ENCODE measurements at places on chromosomes 11 and 22.

- DNase-seq: no peak
These were observed 11.5 kb upstream of the IFT27 start for GRCh38 chr22:36787204-36787988.

DNA sequence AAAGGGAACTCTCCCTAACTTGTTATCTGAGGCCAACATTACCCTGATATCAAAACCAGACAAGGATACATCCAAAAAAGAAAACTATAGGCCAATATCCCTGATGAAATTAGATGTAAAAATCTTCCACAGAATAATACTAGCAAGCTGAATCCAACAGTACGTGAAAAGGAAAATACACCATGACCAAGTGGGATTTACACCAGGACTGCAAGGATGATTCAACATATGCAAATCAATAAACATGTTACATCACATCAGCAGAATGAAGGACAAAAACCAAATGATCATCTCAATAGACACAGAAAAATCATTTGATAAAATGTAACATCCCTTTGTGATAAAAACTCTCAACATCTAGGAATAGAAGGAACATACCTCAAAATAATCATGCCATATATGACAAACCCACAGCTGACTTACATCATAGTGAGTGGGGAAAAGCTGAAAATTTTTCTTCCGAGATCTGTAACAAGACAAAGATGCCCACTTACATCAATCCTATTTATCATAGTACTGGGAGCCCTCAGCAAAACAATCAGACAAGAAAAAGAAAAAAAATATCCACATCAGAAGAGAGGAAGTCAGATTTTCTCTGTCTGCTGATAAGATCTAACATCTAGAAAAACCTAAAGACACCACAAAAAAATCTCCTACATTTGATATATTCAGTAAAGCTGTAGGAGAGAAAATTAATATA lies 703.3 kb upstream of the ANO5 start:
- DNase-seq: no peak

DNA sequence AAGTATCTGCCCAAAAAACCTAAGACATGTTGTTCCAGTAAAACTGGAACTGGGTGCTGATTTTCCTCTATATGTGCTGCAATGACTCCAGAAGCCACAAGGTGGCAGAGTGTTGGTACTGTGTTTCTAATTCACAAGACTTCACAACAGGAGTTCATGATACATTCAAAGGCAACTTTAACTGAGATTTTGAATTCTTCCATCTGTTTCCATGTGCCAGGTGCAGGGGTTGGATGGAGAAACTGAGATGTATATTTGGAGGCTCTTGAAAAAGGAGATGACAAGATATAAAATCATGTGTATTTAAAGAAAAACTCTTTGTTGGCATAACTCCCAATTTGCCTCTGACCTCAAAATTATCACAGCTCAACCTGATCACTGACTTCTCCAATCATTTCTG lies 1098.6 kb upstream of the CCDC90B start:
- DNase-seq: peak; percentile 14

DNA sequence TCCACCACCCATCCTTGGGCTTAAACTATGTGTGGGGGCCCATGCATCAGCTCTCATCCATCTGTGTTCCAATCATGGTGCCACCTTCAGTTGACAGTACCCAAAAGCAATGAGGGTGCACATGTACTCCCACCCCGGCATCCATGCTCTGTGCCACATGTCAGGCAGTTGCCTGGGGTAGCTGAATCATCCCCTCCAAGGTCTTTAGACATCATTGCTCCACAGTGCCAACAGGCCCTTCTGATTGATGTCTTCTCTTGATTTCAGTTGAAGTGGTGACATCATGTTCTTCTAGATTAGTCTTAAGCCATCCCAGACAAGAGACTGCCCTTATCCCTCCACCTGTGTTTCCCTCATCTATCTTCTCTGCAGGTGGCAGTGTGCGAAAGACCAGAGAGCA lies 42.5 kb downstream of the TMPRSS5 start:
- DNase-seq: no peak

DNA sequence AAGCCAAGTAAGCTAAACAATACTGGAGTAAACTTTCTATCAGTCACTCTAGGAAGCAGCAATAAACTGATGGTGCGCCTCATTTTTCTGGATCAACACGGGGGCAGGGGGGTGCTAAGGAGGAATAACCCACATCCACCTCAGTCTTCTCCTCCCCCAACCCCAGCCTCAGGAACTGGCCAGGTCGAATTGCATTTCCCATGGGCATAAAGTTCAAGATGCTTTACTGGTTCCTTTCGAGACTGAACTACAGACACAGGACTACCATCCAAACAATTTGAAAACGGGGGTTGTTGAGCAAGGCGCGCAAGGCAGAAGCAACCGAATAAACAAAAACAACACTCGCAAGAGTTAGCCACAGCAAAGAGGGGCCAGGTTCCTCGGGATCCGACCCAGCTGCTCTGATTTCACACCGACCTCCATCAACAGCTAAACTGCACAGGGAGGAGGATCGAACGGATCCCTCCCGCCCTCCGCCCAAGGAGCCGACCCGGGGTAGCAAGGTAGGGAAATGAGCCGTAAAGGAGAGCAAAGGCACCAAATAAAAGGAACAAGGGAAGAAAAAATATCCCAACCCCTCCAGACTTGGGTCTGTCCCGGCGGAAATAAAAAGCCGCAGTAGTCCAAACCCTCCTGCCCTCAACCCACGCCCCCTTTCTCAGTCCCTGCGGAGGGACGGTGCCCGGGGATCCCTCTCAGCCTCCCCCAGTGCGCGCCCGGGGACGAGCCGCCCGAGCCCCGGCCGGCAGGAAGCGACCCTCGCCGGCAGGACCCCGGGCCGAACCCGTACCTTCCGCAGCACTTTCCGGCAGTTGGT lies 801 bp downstream of the SESN3 start:
- peak; percentile 16 for DNase-seq

- DNase-seq: no peak
These were observed 12.6 kb upstream of the EIF3M start for GRCh38 chr11:32571039-32571438.

DNA sequence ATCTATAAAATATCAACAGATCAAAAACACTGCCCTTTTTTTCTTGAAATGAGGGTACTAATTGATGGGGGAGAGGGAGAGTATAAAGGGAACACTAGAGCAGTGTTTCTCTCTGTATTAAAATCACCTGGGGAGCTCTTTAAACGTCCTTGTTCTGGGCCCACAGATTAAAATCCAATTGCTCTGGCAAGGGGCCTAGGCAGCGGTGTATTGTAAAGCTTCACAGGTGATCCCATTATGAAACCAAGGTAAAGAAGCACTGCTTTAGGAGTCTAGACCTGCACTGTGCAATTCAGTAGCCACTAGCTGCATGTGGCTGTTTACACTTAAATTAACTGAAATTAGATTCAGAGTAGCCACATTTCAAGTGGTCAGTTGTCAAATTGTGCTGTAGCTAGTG lies 3.0 kb downstream of the AQP11 start:
- DNase-seq: no peak

- no peak for DNase-seq
These were observed 723.0 kb downstream of the KCNA4 start for GRCh38 chr11:29293825-29294224.

DNA sequence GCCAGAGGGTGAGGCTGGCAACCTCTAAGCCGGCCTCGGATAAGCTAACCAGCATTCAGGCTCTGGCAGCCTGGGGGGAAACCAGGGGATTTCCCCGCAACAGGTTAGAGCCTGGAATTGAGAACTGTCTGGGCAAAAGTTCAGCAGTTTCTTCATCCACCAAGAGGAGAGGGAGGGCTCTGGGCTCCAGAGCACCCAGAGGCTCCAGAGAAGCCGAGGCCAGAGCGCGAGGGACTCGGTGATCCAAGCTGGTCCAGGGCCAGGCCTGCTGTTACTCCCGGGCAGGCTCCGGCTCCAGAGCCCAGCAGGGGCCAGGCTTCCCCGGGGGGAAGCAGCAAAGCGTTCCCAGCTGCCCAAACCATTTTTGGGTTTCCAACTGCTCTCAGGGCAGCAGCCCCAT lies 13.3 kb upstream of the SH3BP1 start:
- DNase-seq: no peak

DNA sequence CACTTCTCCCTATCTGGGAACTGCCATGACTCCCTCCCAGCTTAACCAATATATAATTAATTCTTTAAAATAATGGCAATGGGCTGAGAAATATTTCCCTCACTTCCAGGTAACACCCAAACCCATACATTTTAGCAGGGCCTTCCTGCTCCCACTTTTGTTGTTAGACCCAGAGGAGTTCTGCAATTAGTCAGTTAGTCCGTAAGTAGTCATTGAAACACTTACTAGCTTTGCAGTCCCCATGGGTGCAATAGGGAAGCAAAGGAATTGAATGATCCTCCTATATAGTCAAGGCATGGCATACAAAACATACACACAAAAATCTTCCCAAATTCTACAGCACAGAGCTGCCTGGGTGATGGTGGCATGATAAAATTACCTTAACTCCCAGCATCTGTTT lies 254.0 kb upstream of the TBCEL start:
- no peak for DNase-seq

DNA sequence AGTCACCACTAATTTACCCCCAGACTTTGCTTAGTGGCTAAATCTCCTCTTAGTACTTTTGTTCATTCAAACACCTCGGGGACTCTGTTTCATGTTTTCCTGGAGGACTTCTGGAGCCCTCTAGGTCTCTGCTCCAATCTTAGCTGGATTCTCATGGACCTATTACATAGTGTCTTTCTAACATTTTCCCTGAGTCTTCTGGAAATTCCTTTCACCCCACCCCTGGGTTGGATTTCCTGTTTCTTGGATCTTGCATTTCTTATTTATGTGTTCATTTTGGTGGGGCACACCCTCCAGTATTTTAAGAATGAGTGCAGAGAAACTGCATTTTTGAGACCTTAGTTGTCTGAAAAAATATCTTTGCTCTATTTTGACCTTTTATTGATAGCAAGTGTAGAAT lies 220.1 kb downstream of the BLID start:
- no peak for DNase-seq

DNA sequence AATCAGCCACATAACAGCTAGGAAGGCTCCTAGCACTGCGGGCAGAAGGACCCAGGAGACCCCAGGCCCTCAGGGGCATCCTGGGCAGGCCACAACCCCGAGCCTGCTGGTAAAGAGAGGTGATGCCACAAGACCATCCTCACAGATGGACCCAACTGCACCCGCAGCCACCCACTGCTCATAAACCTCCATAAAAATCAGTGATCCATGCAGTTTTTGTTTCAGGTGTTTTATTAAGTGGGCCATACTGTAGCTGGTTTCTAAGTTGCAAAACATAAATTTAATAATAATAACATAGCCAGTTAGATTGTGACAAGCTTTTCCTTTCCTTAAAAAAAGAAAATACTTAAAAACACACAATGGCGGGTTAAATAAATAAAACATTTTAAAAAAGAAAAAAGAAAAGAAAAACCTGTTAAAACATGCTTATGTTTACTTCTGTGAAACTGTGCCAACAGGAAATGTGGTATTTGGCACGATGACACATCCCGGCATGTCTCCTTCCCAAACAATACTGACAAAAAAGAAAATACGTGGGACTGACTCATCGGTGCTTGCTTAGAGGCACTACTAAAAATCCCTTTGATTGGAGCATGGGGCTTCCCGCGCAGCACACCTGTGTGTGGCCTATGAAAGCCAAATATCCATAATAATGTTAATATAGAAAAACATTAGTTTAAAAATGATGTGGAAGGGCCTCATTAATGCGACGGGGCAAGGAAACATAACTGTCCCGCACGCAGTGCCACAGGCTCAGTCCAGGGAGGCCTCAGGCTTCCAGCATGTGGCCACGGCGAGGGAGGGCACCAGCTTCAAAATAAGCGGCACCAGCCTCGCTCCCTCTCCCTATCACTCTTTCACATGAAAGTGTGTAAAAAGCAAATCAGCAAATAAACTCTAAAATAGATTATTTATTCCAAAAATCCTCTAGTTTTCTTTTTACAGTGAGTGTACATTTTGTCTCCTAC lies 47.5 kb upstream of the SCUBE2 start:
- peak; percentile 7 for DNase-seq

- no peak for DNase-seq
These were observed 8.0 kb downstream of the CSTPP1 start for GRCh38 chr11:46944356-46945075.

DNA sequence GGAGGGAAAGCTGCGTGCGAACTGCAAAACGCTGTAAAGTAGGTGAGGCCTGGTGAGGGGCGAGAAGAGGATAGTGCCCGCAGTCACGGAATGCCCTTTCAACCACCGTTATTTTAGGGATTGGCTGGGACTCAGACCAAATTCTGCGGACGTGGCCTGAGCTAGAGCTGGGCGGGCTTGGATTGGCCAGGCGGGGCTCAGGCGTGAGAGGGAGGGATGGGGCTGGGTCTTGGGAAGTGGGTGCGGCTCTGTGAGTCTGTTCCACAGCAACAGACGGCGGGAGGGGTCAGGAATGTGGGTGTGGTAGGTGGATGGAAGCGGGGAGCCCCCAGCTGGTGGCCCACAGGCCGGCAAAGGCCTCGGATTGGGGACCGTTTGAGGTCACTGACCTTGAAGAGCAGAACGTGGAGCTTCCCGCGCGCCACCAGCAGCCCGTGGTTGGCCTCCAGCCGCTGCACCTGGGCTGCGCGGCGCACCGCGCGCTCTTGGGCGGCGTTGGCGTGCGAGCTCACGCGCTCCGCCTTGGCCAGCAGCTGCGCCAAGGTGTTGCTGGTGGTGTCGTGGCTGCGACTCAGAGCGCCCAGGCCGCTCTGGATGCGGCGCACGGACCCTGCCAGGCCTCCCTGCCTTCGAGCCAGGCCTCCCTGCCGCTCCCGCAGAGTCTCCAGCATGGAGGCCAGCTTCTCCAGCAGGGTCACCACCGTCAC lies 444 bp downstream of the CAVIN3 start:
- DNase-seq: no peak

GRCh38 chr11:680970-681369 lies 14.1 kb downstream of the DEAF1 start:
- DNase-seq: no peak

DNA sequence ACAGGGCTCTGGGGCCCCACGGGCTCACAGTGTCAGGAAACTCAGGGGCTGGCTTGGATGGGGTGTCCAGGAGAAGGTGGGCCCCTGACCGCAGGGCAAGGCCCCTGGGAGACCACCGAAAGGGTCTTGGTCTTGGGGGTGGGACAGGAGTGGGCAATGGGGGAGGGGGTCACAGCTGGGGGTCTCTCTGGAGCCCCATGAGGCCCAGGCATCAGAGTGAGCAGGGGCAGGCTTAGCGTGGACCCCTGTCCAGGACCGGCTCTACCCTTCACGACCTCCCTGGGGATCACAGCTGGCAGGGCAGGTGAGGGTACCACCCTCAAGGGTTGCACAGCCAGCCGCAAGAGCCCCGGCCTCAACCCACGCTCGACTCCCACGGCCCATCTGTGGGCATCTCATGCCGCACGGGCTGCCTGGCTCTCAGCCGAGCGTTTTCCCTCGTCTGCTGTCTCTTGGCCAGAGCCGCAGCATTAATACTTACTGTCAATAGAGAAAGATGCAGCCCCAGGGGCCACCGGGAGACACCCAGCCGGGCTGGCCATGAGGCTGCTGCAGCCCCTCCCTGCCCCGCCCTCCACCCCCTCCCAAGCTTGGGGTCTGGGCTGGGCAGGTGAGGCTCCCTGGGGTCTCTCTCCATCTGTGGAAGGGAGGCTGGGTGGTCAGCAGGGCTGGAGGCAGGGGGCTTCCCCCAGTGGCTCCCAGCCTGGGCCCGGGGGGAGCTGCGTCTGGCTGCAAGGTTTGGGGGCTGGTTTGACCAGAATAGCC lies 662 bp downstream of the MUC5B start:
- DNase-seq: no peak

- no peak for DNase-seq
These were observed 363.0 kb upstream of the CNTN5 start for GRCh38 chr11:98657711-98658110.

GRCh38 chr11:46238078-46238966 lies 39.1 kb upstream of the CREB3L1 start:
- peak; percentile 60 for DNase-seq

GRCh38 chr11:12200991-12201985 lies 90.9 kb downstream of the MICAL2 start:
- DNase-seq: no peak

GRCh38 chr11:96199563-96200025 lies 143.4 kb downstream of the MAML2 start:
- DNase-seq: peak; percentile 75
